ENCODE measurements at places on chromosomes 3 and 15.

DNA sequence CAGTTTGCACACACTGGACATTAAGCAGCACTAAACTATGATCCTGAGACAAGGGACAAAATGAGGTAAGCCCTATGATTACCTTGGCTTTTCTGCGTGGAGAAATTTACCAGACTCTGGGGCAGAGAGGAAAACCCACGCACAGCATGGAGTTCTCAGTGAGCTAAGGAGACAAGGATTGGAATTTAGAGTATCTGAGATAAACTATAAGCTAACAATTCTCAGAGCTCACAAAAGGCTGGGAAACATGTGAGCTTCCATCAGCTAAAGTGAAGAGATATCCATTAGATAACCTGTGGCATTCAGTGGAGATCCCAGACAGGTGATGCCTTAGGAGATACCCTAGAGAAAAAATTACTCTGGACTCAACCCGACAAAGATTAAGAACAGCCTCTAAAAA is 48.7 kb downstream of the NBEAL2 start:
- no peak for DNase-seq

- no peak for DNase-seq
Observed at GRCh38 chr3:127120851-127121647, 71.9 kb upstream of the PRR23E start.

DNA sequence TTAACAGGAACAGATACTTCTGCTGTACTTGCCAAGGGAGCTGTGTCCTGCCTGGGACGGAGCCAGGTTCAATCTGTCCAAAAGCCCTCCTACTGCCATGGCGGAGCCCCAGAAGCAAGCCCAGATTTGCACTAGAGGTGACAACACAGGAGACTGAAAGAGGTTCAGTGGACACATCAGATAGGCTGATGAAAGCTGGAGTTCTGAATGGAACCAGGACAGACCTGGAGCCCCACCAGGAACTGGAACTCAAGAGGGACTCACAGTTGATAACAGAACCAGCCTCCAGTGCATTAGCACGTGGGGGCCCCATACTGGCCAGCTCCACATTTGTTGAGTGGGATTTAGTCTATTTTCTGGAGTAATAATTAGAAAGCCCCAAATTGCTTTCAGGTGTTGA is 315.5 kb downstream of the ARRDC4 start:
- DNase-seq = no peak

GRCh38 chr15:88069561-88069960 is 187.0 kb downstream of the NTRK3 start:
- no peak for DNase-seq

- no peak for DNase-seq
Observed at GRCh38 chr3:80232760-80233159, 465.0 kb upstream of the ROBO1 start.

DNA sequence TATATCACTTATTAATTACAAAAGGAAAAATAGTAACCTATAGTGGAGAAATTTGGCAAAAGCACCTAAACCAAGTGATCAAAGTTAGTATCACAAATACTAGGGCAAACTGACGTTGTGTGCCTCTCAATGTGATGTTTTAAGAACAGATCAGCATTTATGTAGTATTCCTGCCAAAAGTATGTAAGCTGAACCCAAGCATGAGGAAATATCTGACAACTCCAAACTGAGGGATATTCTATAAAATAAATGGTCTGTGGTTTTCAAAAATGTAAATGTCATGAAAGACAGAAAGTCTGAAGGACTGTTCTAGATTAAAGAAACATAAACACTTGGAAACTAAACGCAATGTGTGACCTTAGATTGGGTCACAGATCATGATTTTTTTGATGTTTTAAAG is 34.3 kb upstream of the PIK3CA start:
- DNase-seq = no peak

DNA sequence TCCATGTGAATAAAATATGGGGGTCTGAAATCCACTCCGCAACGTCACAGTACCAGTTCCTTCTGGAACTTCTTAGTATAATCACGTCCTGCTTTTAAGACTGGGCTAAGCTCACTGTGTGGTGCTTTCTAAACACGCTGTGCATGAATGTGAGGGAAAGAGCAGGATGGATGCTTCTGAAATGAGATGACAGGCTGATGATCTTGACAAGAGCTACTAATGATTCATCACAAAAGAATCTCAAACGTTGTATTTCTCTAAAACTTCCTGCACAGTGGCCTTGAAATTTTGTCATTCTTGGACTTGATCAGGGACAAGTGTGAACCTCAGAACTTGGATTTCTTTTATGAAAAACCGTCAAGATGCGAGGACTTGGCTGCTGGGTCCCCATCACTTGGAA is 221.4 kb downstream of the CADPS start:
- no peak for DNase-seq

DNA sequence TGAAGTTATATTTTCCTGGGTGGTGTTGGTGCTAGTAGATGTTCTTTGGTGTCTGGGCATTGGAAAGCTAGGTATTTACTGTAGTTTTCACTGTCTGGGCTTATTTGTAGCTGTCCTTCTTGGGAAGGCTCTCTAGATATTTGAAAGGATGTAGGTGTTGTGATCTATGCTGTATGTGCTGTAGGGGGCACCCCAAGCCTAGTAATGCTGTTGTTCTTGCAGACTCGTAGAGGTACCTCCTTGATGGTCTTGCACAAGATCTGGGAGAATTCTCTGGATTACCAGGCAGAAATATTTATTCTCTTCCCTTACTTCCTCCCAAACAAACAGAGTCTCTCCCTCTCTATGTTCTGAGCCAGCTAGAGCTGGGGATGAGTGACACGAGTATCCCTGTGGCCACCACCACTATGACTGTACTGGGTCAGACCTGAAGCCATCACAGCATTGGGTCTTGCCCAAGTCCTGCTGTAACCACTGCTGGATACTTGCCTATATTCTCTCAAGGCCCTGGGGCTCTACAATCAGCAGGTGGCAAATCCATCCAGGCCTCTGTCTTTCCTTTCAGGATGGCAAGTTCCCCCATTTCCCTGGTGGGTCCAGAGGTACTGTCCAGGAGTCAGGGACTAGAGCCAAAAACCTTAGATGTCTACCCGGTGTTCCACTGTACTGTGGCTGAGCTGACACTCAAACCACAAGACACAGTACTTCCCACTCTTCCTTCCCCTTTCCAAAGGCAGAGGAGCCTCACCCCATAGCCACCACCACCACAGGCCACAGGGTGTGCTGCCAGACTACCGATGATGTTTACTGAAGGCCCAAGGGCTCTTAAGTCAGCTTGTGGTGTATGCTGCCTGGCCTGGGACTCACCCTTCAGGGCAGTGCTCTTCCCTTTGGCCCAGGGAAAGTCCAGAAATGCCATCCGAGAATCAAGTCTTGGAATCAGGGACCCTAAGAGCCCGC is 195.2 kb upstream of the DPPA4 start:
- no peak for DNase-seq

DNA sequence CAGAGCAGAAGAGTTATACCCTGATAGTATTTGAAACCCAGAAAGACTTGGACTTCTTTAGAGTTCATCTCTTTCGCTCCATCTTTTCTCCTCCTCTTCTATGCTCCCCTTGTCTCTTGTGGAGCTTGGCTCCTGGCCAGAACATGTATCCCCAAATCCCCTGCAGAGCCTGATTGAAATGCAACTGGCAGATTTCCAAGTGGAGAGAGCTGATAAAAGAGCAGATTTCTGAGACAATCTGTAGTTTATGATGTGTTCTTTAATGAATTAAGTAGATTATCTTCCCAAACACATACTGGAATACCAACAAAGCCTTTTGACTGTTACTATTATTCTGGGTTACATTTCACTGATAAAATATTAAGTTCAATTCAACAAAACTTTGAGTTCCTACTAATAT is 33.4 kb downstream of the UNC13C start:
- no peak for DNase-seq

GRCh38 chr15:68651916-68652525 is 73.2 kb downstream of the CORO2B start:
- DNase-seq = no peak

DNA sequence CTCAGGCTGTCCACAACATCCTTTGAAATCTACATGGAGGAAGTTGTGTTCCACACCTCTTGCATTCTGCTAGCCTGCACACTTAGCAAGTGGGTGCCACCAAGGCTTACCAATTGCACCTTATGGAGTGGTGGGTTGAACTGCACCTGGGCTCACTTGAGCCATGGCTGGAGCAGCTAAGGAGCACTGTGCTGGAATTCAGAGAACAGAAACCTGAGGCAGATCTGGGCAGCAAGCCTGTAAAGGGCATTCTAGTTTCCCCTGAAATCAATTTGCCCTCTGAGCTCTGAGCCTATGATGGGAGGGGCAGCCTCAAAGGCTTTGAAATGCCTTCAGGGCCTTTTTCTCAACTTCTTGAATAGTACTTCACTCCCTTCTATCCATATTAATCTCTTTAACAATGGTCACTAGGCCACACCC is 18.0 kb downstream of the BTLA start:
- no peak for DNase-seq

GRCh38 chr3:12461097-12461649 is 23.1 kb upstream of the TSEN2 start:
- no peak for DNase-seq

- no peak for DNase-seq
Observed at GRCh38 chr15:59678620-59679019, 10.5 kb downstream of the BNIP2 start.

DNA sequence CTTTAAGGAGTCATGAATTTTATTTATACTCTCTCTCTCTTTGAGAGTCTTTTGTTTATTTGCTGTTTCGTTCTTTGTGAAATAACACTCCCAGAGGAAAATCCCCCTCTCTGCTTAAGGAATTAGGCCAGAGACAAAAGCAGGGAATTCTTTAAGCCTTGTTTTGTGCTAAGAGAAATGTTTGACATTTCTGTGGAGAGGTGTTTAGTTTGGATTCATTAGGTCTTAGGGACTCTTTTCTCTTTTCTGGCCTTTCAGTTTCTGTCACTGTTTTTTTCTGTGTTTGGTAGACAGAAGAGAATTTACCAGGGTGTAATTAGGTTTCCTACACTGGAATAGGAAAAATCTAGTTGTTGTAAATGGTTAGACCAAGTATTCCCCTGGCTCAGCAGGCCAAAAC is 241.8 kb upstream of the NR2F2 start:
- no peak for DNase-seq

- no peak for DNase-seq
Observed at GRCh38 chr3:149670742-149671492, 13.1 kb upstream of the WWTR1 start.

GRCh38 chr15:62085740-62086139 is 19.0 kb downstream of the C2CD4A start:
- DNase-seq = no peak

- no peak for DNase-seq
Observed at GRCh38 chr3:149316437-149316836, 17.0 kb downstream of the TM4SF18 start.

- no peak for DNase-seq
Observed at GRCh38 chr3:46604127-46604526, 8.2 kb upstream of the FAM240A start.

DNA sequence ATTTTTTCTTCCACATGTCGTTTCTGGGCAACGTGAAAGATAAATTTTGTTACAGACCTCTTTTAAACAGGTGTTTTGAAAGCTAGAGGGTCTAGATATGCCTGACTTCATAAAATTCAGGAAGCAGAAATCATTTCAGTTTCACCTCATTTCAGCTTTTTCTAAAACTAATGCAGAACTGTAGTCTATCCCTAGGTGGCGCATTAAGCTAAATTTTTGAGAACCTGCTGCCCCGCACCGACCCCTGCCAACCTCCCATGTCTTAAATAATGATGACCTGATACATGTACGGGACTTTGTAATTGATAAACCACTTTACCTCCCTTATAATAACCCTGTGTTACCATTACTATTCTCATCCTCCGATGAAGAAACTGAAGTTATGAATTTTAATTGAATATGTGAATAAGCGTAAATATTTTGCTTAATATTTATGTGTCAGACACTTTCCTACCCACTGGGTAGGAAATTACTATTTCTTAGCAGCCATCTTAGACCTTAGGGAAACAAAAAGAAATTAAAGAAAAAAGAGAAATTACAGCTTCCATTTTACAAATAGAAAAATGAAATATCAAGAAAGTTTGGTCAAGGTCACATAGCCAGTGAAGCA is 78.7 kb upstream of the GCNT3 start:
- DNase-seq = no peak

DNA sequence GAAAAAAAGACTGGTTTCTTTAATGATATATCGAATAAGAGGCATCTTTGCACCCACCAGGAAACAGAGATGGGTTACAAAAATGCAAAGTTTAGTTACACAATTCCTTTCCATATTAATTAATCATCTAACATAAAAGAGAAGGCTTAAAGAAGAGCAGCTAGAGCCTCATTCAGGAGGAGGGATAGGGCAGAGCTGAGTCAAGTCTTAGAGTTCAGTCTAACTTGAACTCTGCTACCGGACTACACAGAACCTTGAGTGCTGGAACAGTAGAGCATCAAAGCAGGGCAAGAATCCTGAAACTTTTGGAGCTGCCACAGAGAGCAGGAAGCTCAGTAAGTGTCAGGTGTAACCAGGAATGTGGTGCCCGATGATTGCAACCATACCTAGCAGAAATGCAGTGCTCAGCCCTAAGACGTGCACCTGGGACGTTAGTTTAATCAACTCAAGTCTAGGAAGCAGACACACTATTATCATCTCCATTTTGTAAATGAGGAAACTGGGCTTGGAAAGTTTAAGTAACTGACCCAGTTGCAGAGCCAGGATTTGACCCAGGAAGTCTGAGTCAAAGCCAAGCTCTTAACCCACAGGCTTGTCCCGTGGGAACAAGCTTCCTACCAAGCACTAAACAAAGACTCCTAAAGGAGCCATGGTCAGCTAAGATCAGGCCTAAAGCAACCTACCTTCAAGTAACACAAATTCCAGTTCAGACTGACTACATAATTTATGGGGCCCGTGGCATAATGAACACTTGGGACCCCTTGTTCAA is 187.4 kb downstream of the FOXP1 start:
- DNase-seq = no peak

DNA sequence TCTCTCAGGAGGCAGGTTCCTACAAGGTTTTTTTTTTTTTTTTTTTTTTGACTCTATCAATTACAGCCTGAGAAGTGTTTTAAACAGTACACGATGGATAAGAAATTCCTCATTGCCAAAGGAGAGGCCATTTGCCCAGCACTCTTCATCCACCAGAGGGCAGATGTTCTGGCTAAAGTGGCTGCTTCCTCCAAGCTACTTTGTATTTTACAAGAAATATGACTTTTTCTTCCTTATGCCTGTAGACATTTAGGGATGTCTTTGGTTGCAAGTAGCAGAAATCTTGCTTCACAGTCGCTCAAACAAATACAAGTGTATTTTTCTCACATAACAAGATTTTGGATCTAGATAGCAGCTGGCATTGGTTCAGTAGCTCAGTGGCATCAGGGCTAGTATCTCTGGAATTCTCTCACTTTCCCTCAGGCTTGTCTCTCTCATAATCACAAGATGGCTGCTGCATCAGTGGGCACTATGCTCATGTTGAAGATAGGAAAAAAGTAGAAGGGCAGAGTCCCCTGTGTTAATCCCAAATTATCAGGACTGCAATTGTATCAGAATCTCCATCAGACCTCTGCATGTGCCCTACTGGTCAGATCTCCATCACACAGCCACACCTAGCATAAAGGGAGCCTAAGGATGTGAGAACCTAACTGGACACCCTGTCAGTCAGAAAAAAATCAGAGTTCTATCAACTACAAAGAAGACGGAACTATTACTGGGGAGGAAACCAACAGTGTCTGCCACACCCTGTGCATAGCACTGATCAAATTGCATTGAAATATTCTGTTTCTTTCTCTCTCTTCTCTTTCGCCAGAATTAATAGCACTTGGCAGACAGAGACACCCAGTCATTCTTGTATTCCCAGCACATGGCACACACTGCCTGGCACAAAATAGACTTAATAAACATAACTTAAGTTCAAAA is 138.9 kb upstream of the COL8A1 start:
- DNase-seq = no peak
